NCI-H446 treated with DMSO at 0.1 percent for 48 hours (cell line): ENCODE measurements at places on chromosomes 1 and 21.

DNA sequence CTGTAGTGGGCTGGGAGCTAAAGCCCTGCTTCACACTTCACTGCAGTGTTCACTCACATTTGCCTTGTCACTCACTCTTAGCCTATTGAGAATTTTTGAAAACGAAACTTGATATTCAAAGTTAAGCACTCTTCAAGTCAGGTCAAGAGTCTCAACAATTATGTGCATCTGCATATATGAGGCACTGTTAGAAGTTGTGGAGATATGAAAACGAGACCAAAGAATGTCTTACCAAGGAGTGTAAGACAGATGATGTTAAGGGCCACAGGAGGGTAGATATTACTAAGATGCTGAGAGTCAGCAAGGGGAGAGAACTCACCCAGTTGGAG, 64.7 kb upstream of the GJA8 start:
- no peak for DNase-seq

DNA sequence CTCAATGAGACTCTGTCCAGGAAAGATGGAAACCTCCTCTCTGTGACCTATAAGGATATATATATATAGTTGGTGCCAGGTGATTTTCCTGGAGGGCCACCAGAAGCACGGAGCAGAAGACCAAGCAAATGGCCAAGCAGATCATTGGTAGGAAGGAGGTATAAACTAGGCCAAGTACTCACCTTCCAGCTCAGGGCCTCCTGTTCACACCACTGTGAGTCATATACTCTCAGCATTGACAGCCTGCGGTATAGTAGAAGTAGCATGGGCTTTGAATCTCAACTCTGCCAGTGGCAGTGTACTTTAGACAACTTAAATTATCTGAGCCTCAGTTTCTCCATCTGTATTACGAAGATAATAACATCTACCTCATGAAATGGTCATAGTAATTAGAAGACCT, 15.4 kb downstream of the IL12RB2 start:
- no peak for DNase-seq

DNA sequence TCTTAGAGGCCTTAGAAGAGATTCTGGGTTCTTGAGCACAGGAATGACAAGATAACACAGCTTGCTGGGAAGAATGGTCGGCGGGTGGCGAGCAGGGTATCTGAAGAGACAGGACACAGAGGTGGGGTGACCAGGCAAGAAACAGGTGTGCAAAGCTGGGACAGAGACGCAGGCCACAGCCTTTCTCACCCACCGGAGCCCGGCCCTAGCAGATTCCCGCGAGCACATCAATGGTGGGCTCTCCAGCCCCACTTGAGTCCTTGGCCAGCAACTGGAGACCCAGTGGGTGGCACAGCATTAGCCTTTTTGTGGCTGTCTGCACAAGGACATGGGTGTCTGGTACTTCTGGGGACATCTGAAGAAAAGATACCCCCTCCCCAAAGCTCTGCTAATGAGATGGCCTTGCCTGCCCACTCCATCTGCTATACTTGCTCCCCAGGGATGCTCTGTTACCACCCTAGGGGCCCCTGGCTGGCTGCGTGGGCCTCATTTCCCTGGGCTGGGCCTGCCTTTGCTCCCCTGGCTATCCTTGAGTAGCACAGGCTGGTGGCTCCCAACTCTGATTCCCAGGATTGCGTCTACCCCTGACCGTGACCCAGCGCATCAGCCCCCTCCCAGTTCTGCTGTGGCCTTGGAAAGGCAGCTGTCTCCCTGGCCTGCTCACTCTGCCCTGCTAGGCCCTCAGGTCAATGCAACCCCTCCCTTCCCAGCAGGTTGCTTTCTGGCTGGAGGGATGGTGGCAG, 127.2 kb upstream of the ADAR start:
- DNase-seq = no peak

DNA sequence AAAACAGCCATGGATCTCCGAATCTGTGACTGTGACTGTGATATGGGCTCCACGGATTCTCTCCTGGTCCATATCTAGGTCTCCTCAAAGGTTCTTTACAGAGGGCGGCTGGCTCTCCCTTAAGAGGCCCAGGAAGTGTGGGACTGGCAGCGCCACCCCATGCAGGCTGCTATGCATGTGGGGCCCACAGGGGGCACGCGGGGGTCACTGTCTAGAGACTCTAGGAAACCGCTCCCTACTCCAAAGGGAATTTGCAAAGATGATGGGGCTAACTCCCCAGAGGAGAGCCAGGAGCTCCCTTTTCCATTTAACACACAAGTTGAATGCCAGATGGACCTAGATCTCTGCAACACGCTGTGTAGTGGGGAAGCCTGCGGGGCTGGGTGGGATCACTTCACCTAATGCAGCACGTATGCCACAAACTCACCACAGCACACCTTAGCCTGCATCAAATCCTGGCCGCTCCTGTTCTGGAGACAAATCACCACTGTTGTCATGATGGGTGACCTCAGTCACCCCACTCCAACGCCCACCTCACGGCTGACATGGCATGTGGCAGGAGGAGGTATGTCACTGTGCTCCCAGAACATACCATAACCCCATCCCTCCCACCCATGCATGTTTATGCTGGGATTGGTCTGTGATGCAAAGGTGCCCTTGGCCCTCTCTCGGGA, 61.7 kb downstream of the SLC45A1 start:
- DNase-seq = no peak

GRCh38 chr1:170483051-170483450, 48.9 kb upstream of the GORAB start:
- no peak for DNase-seq

DNA sequence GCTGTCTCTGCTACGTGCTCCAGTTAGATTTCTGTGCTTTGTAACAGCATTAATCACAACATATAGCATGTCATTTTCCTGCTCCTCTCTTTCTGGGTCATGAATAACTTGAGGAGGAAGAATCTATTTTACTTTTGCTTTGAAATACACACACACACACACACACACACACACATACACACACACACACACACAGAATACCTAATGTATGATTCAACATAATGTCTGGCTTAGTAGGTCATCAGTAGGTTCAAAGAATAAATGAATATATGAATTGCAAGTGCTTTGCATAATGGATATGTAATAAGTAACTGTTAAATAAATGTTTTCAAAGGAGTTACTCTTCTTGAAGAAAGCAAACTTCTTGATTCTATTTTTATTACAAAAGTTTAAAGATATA, 249.0 kb downstream of the PDE4B start:
- DNase-seq = no peak

DNA sequence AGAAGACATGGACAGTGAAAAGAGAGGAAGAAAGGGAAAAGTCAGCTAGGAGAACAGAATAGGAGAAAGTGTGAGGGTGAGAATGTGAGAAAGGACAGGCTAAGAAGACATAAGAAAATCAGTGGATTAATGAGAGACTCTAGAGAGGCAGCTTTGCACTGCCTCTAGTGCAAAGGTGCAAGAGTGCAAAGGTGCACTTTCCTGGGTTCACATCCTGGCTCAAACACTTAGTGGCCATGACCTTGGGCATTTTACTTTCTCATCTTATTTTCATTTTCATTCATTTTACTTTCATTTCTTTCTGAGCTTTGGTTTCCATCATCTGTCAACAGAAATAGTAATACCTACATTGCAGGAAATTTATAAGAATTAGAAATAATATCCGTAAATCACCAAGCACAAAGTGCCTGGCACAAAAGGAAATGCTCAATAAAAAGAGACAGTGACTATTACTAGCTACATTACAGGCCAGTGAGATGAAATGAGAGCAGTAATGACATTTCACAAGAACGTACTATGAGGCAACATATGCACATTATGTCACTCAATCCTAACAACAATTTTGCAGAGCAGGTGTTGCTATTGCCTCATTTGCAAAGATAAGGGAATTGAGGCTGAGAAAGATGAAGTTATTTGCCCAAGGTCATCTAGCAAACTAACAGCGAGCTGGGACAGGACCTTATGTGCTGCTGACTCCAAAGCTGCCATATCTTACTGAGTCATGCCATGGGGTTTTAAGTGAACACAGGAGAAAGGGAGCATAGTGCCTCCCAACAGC, 107.0 kb upstream of the TLR5 start:
- no peak for DNase-seq

DNA sequence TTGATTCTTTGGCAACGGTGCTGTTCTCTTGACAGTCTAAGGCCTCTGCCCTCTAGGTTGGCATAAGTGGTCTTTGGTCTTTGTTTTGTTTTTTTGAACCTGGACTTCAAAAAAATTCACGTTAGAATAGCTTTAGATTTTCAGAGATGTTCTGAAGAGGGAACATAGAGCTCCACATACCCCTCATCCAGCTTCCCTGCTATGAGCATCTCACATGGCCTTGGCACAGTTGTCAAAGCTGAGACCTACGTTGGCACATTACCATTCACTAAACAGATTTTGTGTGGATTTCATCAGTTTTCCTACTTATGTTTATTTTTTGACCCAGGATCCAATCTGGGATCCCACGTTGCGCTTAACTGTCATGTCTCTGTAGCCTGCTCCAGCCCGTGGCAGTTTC, 60.8 kb downstream of the ARHGEF10L start:
- DNase-seq = peak; percentile 1

GRCh38 chr1:222040121-222040805, 298.4 kb upstream of the DUSP10 start:
- DNase-seq = peak; percentile 96

GRCh38 chr21:34818662-34819158, 149.9 kb downstream of the CLIC6 start:
- no peak for DNase-seq

DNA sequence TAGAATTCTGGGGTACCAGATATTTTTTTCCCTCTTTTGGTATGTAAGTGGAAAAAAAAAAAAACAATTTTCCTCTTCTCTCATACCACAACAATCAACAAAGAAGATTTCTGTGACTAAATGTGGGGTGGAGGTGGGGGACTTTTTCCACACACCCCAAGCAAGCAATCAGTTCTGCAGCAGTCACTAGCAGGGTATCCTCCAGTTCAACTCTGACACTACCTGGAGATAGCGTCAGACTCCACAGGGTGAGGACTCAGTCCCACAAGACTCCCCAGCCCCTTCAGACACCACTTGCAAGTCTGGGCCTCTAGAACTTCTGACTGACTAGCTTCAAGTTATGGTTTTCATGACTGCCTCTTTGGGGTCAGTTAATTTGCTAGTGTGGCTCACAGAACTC, 6.2 kb downstream of the DHX9 start:
- DNase-seq = no peak

GRCh38 chr1:39754026-39754570, 15.4 kb downstream of the PPIE start:
- peak; percentile 78 for DNase-seq

- DNase-seq = no peak
Observed at GRCh38 chr1:2439369-2439768, 27.0 kb upstream of the PEX10 start.

DNA sequence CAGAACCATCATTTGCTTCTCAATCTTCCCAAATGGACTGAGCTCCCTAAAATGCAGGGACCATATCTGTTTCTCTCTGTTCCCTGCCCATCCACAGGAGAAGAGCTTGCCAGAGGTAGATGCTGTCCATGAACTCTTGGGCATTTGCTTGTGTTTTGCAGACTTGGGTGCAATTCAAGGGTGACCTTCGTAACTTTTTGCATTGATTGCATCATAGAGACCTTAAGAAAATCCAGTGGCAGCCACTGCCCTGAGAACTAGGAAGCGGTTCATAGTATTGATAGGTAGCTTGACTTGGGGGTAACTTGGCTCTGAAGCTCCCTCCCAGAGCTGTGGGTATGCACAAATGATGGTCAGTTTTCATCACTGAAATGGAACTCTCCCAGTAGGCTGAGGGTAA, 34.3 kb upstream of the EDEM3 start:
- DNase-seq = no peak

DNA sequence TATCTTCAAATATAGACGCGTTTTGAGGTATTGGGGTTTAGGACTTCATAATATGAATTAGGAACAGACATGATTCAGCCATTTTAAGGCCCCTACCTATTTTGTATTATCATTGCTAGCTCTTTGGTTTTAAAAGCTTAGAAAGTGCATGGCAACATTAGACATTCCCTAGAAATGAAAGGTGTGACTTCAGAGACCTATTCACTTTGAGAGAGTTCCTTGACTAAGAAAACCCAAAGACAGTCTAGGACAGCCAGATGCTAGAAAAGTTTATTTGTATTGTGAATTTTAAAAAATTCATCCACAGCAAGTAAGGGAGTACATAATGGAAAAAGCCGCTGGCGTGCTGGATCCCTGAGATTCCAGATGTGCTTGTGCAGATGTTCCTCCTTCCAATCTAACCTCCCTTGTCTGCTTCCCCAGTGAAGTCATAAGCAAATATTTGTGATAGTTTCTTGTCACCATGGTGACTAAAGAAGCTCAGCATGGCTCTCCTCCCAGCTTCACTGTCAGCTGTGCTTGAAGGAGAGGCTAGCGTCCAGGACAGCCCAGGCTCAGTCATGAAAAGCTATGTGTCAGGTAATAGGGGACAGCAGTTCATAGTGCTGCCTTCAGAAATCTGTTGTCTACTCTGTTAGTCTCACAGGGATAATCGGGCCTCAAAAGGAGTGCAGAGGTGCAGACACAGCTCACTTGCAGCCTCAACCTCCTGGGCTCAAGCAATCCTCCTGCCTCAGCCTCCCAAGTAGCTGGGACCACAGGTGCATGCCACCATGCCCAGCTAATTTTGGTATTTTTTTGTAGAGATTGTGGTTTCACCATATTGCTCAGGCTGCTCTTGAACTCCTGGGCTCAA, 34.8 kb downstream of the KPNA6 start:
- DNase-seq = no peak

- DNase-seq = no peak
Observed at GRCh38 chr1:69513601-69514000, 54.1 kb upstream of the LRRC7 start.

DNA sequence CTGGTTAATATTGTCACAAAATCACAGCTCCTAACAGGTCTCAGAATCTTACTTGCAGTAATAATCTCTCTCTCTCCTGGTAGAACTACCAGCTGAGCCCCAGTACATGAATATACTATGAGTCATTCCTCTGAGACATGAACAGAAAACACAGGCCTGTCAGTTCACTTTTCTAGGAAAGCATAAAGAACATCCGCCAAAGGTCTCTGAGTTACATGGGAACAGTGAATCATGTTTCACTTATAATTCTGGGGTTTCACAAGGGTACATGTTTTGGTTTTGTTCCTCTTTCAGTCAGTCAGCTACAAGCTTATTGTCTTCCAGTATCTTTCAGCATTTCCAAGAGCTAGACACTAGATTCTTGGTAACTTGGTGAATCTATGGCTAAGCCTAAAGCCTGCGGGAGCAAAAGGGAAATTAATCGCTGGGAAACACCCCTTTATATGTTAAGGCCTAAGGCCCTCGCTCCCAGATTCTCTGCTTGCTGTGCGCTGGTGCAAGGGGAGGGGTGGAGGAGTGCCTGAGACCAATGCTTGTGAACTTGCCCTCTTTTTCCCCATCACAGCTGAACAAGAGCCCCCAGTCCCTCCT, 31.7 kb downstream of the IFNGR2 start:
- no peak for DNase-seq

DNA sequence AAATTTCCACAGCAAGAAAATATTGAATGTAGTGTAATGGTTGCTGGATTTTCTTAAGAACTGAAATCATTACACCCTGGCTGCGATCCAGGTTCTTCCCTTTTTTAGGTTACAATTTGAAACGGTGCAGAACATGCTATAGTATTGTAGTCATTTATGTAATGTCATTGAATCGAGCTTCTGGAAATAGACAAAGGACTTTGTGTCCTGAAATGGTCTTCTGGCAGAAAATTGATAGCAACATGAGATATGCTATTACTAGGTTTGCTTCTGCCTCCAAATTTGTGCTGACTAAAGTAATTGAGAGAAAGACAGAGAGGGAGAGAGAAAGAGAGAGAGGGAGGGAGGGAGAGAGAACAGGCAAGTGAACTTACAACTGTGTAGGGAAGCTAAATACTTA, 146.2 kb upstream of the NFIA start:
- DNase-seq = no peak
